Fibroblast of the conjunctiva (primary cell): ENCODE measurements at places on chromosomes 11 and 22.

DNA sequence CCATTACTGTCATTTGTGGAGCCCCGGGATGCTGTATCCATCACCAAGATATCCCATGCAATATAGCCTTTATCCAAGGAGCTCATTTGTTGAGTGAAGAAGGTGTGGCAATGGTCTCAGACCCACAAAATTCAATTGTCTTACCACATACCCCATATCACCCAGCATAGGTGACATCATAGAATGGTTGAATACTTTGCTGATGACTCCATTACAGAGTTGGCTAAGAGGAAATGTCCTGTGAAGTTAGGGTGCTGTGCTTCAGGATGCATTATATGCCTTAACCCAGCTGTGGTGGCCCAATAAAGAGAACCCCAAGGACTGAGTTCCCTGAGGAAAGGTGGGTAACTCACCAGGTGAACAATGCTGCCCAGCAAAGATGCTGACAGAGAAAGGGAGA is 113.7 kb downstream of the EFCAB6 start:
- DNase-seq = no peak

DNA sequence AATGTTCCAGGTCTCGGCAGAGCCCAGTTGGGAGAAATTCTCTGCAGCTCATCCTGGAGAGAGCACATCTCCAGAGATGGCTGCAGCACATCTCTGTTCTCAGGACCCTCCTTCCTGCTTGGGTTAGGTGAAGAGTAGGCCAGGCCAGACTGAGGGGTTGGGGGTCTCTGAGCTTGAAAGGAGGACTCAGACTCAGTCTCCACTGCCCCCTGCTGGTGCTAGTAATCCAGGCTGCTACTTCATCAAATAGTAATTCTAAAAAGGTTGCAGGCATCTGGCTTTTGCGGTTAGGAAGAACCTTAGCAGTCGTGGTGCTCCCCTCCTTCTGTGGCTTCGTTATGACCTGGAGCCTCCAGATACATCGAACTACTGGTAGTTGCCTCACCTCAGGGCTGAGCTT is 9.7 kb downstream of the TUB start:
- peak; percentile 16 for DNase-seq

- no peak for DNase-seq
Observed at GRCh38 chr11:73059915-73060314, 82.2 kb downstream of the FCHSD2 start.

DNA sequence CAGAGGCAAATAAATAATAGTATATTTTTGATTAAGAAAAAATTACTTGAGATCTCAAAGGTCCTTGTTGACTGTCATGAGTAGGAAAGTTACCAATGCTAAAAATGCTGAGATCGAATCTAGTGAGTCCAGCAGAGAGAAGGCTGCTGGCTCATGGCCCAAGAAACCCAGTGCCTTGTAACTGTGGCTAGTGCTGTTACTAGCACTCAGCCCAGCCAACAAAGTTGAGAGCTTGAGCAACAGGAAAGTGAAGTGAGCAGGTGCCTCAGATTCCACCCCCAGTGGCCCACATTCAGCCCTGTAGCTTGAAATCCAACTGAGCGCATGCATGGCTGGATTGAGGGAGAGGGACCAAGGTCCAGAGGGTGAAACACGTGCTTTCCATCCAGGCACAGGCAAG is 398.2 kb downstream of the SHANK2 start:
- no peak for DNase-seq

DNA sequence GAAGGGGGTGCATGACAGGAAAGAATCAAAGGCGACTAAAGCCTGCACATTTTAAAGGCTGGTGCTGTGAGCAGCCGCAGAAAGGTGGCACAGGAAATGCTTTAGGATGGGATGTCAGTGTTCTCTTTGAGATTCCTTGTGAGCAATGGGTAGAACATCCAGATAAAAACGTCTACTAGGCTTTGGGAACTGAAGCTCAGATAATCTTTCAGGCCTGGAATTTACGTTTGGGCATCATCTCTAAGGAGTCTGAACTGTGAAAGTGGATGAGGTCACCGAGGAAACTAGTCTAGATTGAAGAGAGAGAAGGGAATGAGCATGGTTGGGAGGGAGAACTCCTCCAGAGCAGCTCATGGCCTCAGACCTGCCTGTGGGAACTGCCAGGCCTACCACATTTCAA is 65.7 kb downstream of the FLI1 start:
- no peak for DNase-seq

DNA sequence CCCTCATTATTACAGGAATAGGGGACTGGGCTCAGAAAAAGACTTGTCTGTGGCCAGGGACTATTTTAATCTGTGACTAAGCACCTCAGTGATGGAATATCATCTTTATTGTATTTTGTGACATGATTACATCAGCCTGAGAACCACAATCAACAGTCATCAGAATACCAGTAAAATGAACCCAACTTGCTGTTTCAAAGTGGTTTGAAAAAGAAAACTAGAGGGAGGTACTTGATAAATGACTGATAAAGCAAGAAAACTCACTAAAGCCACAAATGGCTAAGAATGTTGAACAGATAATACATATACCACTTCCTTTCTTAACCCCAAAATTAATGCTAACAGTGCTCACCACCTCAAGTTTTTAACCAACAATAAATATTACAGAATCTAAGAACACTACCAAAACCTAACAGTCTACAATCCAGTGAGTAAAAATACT is 155.7 kb downstream of the ATG16L2 start:
- DNase-seq = peak; percentile 60

GRCh38 chr22:20110359-20110985 is 5.4 kb upstream of the RANBP1 start:
- no peak for DNase-seq

GRCh38 chr11:12787847-12788246 is 113.6 kb downstream of the TEAD1 start:
- no peak for DNase-seq

- no peak for DNase-seq
Observed at GRCh38 chr11:11381471-11382105, 28.5 kb upstream of the CSNK2A3 start.

DNA sequence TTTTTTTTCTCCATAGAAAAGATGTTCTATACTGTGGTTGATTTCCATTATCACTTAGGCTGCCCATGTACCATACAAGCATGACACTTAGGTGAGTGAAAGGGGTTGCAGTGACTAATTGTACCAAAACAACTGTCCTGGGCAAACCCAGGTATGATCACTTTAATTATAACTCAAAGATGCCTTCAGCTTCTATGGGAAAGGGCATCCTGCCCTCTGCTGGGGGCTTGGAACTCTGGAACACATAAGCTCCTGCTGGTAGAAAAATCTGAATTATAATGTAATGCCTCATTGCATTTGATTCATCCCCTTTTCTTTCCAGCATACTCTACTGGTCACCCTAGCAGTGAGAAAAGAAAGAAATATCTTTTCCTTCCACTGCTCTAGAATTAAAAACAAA is 206.3 kb downstream of the DDX10 start:
- DNase-seq = peak; percentile 58

GRCh38 chr11:119363851-119364590 is 17.5 kb downstream of the USP2 start:
- no peak for DNase-seq

GRCh38 chr11:111659201-111660115 is 57.2 kb downstream of the SIK2 start:
- DNase-seq = no peak

GRCh38 chr11:22467248-22467647 is 129.1 kb downstream of the SLC17A6 start:
- DNase-seq = no peak

- DNase-seq = peak; percentile 48
Observed at GRCh38 chr11:111631666-111632039, 29.4 kb downstream of the SIK2 start.

GRCh38 chr22:25199731-25200520 is at the start of gene CRYBB3:
TSS of gene CRYBB3 (plus strand) at chr22:25199858. CDS start at chr22:25201397, 1,539 bp downstream.
- no peak for DNase-seq

DNA sequence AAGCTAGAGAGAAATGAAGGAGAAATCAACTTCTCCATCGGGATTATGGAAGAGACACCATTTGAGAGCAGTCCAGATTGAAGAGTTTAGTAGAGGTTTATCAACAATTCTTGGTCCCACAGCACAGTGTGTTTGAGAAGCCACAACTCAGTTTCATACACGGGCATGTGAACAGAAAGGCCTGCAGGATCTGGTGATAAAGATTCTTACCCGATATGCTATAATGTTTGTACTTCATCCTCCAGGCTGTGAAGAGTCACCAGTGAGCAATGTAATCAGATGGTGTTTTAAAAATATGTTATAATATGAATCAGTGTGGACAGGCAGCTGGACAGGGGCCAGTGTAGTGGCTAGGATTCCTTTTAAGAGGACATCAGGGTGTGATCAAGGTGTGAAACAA is 29.7 kb upstream of the VWA5A start:
- DNase-seq = no peak

GRCh38 chr22:46175631-46176030 is 25.3 kb downstream of the PPARA start:
- DNase-seq = no peak

DNA sequence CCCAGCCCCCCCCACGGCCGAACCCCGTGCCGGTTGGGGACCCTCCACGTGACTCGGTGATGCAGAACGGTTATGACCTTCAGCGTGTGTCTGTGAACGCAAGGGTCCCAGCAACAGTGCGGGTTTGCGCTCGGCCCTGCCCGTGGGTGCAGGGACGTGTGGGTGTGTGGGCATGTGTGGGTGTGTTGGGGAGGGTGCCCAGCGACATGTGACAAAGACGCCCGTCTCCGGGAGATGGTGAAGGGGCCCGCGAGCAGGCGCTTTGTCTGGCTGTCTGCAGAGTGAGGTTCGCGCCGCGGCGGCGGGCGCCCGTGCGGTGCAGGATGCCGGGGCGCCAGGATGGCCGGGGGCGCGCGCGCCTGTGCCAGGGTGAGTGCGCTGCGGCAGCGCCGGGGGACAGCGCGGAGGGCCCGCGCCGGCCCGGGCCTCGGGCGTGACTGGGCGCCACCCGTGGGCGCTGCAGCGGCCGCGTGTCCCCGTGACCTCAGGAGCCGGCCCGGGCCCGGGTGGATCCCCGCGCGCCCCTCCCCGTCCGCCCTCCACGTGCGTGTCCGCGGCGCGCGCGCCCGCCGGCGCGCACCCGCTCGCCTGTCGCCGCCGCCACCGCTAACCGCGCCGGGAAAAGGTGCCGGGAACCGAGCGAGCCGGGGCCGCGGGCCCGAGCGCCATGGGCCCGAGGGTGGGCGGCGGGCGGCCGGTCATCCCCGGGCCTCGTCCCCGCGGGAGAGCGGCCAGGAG is at the start of gene LRFN4:
Gene LRFN4, plus strand, starts transcription at position 569 of the 738 bp plus-strand sequence. CDS start 681 bp downstream, outside the sequence.
- DNase-seq = no peak

DNA sequence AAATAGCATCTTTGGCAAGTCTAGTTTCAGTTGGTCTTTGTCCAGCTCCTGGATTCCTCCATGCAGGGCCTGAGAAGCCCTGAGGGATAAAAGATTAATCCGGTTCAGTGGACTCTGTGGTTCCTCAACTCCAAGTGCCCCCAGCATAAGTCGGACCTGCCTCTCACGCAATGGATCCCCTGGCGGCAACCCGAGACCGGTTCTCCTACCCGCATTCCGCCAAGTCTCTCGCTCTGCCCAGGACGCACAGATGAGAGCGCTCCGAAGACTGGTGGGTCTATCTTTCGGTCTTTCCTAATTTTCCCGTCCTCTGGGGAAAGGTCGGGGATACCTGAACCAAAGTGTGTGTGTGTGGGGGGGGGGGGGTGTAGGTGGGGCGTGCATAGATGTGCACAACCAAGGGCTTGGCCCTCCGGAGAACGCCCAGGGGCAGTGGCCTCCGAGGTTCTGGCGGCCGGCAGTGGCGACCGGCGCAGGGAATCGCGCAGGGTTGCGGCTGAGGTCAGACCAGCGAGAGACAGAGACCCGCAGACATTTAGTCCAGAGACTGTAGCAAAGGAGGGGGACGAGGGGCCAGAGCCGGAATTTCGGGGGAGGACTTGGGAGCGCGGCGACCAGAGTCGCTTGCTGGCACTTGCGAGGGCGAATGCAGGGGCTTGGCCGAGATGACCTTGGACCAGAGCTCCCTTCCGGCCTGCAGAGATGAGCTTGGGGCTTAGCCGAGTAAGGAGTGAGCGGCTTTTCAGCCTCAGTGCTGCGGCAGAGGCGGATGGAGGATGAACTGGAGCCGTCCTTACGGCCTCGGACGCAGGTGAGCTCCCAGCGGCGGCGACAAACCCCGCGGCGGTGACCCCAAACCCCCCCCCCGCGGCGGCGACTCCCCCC is 712 bp upstream of the SLC2A11 start:
- DNase-seq = no peak

DNA sequence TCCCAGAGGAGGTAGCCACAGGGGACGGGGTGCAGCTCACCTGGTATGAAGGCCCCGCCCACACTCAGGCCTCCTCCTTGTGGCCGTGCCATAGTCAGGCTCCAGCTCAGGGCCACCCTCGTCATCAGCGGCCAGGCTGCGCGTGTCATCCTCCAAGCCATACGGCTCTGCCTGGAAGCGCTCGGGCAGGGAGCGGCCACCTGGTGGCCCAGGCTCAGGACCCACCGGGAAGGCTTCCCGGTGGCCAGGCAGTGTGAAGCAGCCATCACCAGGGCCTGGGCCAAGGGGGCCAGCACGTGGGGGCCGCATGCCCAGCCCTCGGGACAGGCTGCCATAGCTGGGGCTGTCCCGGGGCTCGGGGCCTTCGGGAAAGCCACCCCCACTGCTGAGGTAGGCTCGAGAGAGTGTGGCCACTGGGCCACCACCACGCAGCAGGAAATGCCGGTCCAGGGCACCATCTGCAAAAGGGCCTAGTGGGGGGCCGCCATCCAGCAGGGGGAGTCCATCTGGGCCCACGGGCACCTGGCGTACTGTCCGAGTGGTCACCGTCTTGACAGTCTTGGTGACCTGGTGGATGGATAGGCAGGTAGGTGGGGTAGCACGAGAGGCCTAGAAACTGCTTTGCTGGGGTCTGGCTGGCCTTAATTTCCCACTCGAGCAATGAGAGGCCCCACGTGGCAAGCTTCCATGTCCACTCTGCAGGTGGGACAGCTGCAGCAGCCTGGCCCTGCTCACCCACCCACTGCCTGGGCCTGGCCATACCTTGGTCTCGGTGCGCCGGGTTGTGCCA is 35.3 kb downstream of the ARVCF start:
- no peak for DNase-seq

GRCh38 chr11:39236916-39237315 is 2222.5 kb downstream of the LRRC4C start:
- no peak for DNase-seq

DNA sequence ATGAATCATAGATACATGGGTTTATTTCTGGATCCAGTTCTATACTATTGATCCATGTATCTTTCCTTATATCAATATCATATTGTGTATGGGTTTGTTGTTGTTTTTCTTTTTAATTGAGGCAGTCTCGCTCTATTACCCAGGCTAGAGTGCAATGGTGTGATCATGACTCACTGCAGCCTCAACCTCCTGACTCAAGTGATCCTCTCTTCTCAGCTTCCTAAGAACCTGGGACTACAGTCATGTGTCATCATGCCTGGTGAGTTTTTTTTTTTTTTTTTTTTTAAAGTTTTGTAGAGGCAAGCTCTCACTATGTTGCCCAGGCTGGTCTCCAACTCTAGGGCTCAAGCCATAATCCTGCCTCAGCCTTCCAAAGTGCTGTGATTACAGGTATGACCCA is 1589.4 kb upstream of the TENM4 start:
- no peak for DNase-seq

- DNase-seq = no peak
Observed at GRCh38 chr22:35879351-35879750, 149.3 kb downstream of the RBFOX2 start.

- no peak for DNase-seq
Observed at GRCh38 chr11:76856571-76856970, 4.1 kb upstream of the ACER3 start.
